ENCODE measurements at places on chromosomes 11 and 22.
A peak's percentile ranks its signal among the peaks of the same experiment; 100 is the strongest.

DNA sequence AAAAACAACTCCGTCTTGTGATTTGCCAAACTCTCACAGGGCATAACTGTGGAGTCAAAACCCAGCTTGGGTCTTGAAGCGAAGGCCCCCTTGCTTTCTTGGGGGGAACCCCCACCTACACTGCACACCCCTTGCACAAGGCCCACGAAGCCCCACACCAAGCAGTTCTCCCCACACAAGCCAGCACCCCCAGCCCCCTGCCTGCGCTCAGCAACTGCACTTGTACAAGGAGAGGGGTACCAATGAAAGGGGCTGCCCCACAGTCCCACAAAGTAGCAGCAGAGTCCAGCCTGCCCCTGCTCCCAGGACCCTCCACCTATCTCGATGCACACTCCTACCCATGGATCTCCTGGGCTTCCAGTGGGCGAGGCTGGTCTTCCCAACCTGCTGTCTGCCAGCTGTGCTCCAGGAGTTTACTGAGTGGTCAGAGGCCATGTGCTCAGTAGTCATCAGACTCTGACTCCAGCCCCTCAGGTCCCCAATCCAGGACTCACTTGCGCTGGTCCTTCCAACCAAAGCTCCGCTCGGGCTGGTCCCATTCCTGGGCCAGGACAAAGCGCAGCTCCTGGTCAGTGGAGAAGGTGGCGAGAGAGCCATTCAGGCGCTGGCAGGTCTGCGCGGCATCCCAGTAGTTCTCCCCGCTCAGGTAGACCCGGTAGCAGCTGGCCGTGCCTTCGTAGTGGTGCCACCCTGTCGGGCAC lies 57.7 kb downstream of the DGCR2 start:
- no peak for DNase-seq

- no peak for DNase-seq
These were observed 43.8 kb downstream of the SC5D start for GRCh38 chr11:121336279-121336937.

DNA sequence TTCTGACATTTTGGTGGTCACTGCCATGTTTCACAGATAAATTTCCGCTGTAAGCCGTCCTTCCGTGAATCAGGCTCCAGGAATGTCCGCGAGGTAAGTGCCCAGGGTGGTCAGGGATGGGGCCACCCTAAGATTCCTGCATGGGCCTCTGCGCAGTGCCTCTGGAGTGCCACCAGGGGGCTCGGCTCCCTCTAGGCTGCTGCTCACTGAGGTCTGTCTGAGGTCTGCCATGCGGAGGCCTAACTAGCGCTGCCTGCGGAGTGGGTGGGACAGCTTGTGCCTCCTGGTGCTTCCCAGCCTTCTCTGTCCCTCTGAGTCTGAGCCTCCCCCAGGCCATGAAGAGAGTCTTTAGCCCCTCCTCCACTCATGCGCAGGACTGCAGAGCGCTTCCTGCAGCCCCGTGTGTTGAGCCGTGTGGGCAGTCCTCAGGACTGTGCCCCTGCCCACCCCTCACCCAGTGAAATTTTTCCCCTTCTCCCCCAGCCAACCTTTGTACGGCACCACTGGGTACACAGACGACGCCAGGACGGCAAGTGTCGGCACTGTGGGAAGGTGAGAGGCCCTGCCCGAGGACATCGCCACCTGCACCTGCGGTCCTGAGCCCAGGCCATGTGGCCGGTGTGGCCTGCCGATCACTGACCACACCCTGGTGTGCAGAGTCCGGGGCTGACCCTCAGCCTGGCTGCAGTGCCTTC lies 11.9 kb upstream of the MDK start:
- DNase-seq: no peak

DNA sequence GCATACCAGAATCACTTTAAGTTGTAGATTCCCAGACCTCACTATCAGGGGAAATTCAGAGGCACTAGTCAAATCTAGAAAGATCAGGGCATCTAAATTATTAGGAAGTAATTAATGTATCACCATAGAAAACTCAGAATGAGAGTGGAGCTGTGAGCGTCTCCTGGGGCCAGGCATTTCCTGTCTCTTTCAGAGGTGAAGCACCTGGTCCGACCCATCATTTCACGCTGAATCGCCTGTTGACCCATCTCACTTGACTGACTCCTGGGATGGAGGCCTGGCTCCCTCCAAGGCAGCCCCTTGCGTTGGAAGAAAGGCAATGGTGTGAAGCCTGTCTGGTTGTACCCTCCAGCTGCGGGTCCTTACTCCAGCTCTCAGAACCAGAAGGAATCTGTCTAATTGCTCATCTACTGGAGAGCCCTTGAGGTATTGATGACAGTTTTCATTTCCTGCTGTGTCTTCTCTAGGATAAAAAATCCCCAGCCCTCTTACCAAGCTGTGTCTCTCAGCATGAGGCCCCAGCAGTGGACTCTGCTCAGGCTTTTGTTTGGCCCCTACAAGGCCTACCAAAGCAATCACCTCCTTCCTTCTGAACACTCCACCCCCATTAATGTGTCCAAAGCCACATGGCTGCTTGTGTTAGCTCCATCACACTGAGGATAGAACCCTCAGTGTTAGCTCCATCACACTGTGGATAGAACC lies 93.2 kb upstream of the SYT13 start:
- no peak for DNase-seq

- DNase-seq: no peak
These were observed 581.2 kb downstream of the TBC1D22A start for GRCh38 chr22:47343611-47344010.

GRCh38 chr22:37340331-37341262 lies 58.3 kb downstream of the CYTH4 start:
- peak; percentile 53 for DNase-seq

- no peak for DNase-seq
These were observed 134.4 kb upstream of the NCAM1 start for GRCh38 chr11:112826788-112827187.

DNA sequence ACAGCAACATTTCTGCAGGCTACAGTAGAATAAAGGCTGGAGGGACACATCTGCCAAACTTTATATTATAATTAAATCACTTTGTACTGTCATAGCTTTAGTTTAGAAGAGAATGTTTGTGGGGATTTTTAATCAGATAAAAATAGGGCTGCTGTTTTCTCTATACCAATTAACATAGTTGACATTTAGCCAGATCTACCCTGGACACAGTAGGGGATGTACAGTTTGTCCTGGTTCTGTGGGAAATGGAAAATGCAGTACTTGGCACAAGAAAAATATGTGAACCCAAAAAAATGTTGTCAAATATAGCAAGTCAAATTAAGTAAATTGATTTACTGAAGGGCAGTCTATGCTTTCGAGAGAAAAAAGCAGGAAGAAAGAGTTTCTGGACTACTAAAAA lies 20.8 kb upstream of the PICALM start:
- DNase-seq: no peak

GRCh38 chr22:21657360-21658032 lies 8.3 kb upstream of the PPIL2 start:
- DNase-seq: peak; percentile 26

GRCh38 chr11:96204721-96205459 lies 138.1 kb downstream of the MAML2 start:
- no peak for DNase-seq

DNA sequence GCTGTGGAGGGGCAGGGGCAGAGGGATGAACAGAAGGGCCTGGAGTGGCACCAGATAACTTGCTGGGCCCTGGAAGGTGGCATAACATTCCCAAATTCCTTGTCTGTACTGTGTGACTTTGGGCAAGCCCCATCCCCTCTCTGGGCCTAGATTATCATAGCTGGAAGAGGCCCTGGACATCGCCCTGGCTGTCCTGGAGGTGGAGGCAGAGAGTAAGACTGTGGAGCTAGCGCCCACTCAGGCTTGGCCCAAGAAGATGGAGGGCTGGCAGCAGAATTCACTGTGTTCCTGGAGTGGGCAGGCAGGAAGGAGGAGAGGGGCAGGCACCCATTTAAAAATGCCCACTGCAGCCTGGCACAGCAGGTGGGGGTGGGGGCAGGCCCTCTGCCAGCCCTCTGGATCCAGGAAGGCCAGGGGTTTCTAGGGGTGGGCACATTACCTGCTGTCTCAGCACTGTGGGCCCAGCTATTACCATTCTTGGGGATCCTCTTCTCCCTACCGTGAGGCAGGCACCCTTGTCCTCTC lies 22.6 kb downstream of the ARHGEF17 start:
- DNase-seq: no peak

GRCh38 chr11:132988411-132988810 lies 543.9 kb downstream of the OPCML start:
- no peak for DNase-seq

GRCh38 chr11:113161711-113162591 lies 152.4 kb upstream of the TTC12 start:
- DNase-seq: peak; percentile 95

DNA sequence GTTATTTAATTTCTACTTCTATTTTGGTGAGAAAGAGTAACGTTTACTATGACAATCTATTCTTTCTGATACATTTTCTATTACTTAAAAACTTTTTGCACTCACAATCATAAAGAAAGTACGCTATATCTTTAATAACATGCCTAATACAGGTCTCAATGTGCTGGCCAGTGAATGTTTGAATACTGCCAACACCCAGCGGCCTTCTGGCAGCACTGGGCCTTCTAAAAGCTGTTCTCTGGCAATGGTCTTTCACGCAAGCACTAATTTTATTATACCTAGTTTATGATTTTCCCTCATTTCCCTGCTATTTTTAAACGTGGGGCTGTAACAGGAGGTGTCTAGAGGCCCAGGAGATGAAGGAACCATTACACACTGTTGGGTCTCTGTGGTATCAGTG lies 349.8 kb upstream of the PITPNB start:
- no peak for DNase-seq

DNA sequence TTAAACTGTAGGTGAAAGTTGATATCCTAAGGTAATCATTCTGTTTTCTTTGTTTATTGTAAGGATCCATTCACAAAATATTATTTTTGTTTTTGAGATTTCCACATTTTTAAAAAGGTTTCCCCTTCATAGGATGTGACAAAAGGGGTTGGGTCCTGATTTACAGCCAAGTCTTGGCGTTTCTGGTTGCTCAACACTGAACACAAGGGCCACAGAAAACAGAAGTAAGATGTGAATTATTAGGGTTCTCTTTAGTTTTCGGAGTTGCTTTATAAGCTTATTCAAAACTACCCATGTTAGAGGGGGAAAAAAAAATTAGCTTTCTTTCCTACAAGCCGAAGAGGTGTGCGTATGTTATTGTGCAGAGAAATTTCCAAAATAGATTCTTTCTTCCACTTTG lies 30.0 kb upstream of the FLI1 start:
- DNase-seq: no peak

DNA sequence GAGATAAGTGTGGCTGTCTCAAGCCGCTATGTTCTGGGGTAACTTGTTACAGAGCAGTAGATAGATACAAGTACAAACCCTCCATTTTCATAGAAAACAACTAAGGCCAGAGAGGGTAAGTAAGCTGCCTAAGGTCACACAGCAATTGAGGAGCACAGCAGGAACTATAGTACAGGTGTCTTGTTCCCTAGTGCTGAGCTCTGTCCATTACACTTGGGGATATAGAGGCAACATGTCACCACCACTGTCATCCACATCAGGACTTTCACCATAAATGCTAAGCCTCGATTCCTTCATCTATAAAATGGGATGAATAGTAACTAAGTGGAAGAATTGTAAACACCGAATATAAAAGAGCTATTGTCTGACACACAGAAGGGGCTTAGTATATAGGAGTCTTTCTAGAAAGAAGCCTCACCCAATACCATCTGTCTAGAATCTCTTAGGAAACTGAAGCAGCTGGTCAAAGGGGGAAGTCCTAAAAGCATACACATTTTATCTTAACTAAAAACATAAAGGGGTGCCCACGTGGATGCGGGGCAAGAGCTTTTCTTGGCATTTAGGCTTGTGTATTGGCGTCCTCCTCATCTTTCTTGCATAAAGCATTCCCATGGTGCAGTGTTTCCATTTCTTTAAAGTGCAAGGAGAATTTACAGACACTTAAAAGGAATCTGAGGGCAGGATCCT lies 93.8 kb upstream of the ALX4 start:
- DNase-seq: no peak

- DNase-seq: no peak
These were observed 84.6 kb downstream of the SWAP70 start for GRCh38 chr11:9748361-9748970.

- no peak for DNase-seq
These were observed 61.1 kb downstream of the WT1 start for GRCh38 chr11:32374261-32374711.

- no peak for DNase-seq
These were observed 4.7 kb upstream of the TTC36 start for GRCh38 chr11:118522571-118523072.

DNA sequence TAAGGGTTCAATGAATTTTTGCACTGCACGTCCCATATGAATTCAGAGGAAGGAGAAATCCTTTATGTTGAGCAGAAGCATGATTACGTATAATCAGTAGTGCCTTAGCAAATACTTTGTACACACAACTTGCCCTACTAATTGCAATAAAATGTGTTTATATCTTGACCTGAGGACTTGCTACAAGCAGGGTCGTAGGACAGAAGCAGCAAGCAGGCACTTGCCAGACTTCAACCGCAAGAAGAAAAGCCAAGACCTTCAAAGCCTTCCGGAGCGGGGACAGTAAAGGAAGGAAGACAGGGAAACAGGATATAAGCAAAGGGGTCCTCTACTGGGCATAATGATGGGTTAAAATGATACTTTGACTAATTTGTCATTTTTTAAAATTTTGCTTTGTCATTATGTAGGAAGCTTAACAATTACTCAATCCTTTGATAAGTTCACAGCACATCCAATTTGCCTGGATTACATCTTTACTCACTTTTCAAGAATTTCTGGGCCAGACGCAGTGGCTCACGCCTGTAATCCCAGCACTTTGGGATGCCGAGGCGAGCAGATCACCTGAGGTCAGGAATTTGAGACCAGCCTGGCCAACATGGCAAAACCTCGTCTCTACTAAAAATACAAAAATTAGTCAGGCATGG lies 23.2 kb upstream of the UBASH3B start:
- DNase-seq: no peak

DNA sequence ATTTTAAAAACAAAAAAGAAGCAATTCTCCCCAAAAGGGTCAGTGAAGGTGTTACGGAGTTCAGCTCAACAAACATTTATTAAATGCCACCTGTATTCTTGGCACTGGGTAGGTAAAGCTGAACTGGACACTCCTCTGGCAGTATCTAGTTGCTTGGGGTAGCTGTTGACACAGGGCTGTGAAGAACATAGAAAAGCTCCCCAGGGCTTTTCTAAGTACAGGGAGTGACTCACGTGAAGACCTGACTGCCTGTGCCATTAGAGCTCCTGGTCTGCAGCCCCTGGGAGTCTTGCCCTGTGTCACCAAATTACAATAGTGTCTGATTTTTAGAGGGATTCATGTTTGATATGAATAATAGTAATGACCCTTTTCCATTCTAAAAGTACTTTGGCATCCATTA lies 43.6 kb downstream of the COA4 start:
- DNase-seq: no peak

DNA sequence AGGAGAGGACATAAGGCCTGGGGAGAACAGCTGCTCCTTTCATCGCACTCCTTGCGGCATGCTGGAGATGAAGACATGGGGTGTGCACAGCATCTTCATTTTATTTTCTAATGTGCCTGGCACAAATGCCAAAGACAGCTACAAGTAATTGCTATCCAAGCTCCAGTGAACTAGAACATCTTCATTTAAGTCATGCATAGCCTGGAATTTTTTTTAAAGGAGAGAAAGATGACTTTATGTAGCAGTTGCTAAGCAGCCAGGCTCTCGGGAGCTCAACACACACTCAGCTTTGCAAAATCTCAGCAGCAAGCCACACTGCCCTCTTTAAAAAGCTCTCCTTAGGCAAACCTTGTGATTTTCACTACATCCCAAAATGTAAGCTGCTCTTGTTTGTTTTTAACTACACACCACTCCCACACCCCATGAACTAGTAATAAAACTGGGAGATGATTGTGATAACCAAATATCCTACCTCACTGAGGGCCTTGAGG lies 164.5 kb upstream of the POU2AF2 start:
- DNase-seq: no peak
